ENCODE measurements at places on chromosomes 16 and 17.

DNA sequence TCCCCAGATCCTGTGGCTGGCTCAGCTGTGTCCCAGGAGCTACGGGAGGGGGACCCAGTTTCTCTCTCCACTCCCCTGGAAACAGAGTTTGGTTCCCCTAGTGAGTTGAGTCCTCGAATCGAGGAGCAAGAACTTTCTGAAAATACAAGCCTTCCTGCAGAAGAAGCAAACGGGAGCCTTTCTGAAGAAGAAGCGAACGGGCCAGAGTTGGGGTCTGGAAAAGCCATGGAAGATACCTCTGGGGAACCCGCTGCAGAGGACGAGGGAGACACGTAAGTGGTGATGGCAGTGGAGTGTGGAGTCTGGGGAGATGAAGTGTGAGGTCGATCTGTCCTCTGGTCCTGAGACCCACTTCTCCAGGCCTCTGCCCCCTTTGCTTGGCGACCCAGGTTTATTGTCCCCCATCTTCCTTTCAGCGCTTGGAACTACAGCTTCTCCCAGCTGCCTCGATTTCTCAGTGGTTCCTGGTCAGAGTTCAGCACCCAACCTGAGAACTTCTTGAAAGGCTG, 585 bp downstream of the WRAP53 start:
- DNase-seq: no peak

GRCh38 chr17:21508211-21508610, 132.1 kb downstream of the KCNJ12 start:
- DNase-seq: no peak

DNA sequence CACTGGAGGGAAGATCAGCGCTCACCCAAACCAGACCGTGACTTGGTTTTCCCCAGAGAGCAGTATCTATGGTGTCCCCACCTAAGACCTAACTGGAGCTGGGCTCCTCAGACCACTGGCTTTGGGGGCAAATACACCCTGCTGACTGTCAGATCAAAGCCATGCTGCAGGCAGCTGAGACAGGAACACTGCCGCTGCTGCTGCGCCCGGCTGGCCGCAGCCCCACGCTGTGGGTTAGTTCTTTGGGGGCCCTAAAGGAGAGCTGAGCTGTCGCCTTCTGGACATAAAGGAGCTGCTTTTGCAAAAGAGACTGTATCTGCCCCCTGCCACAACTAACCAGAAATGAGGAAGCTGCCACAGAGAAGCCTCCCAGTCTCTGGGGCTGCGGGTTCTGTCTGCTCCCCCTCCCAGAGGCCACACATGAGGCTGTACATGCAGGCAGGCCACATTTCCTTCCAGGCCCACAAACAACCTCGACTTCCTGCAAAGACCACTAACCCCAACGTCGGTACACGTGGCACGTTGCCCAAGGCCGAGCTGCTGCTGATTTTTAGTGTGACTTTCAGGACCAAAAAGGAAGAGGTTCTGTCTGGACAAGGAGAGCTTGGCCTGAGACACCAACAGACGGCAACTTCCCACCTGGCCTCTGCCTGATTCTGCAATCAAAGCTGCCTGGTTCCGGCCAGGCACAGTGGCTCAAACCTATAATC, 18.2 kb upstream of the ABR start:
- peak; percentile 61 for DNase-seq

GRCh38 chr17:70702683-70703255, 533.4 kb downstream of the KCNJ2 start:
- DNase-seq: no peak

GRCh38 chr17:16480995-16481394, 11.0 kb downstream of the LRRC75A start:
- DNase-seq: no peak

Data from tibial nerve (tissue), 4 donors.